ENCODE measurements at places on chromosomes 1 and 21. TPM values are rescaled to one million over a fixed set of nuclear protein-coding genes. Genes with fewer than 3 reads are reported as not detected.

DNA sequence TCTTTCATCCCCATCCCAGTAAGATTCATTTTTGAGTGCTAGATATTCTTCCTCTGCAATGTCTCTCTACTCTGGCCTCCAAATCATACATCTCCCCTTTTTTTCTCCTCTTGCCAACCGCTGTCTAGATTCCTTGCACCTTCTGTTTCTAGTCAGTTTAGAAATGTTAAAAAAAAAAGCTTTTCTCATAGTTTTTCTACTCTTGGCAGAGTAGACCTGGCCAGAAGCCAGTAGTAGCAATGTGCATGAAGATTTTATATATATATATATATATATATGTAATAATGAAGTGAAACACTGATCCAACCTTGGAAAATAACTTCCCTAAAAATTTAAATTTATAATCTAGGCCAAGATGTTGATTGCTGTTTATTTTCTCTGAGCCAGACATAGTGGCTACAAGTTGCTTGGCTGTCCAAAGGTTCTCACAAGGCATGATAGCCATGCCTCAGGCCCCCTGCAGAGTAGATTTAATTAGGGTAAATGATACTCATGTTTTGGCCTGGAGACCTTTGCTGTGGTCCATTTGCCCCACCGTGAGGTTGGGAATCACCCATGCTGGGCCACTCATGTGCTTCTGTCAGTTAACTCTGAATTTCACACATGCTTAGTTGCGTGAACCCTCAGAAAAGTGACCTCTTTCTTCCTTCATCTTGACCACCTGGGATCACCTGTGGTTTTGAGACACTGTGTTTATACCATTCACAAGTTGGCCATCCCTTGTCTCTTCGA is 103.4 kb upstream of the KCNE2 start:
- no peak for DNase-seq

- no peak for DNase-seq
Observed at GRCh38 chr1:233815865-233816264, 88.6 kb upstream of the SLC35F3 start.

The NPR1 gene
- 46.5 TPM for total RNA-seq

DNA sequence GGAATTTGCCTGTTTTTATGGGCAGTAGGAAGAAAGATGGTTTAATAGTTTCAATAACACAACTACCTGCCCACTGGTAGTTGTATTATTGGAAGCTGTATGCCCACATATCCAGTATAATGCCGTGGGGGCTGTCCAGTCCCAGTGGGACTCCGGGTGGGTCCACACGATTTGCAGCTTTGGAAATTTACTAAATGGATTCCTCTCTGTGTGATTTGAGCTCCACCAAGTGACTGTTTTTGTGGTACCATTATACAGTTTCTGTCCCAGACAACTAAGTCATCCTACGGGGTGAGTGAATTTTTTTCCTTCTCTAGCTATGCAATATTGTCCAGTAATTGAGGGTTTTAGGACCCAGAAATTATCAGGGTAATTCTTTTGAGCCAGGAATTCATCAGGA is 86.8 kb downstream of the PLA2G4A start:
- no peak for DNase-seq

The KCNQ4 gene
- 1.3 TPM for total RNA-seq

The FH gene
- total RNA-seq, result 43.2 TPM

- no peak for DNase-seq
Observed at GRCh38 chr1:115246526-115246925, 91.5 kb downstream of the NGF start.
